Fibroblast of villous mesenchyme (primary cell): ENCODE measurements at places on chromosomes 1 and 21. TPM values are rescaled to one million over a fixed set of nuclear protein-coding genes. Genes with fewer than 3 reads are reported as not detected.

AADACL3 gene
- not detected in 2 replicates for total RNA-seq

ECE1 gene
- total RNA-seq, result 127 and 141 TPM in 2 replicates

NAXE gene
- total RNA-seq, result 67.8 and 74.4 TPM in 2 replicates

DIPK1A gene
- 19.0 and 39.3 TPM in 2 replicates for total RNA-seq

CNR2 gene
- total RNA-seq, result not detected in 2 replicates

NUP210L gene
- total RNA-seq, result under 0.01 TPM in 1 of 2 replicates, not detected in the other

AK5 gene
- 84.4 and 123 TPM in 2 replicates for total RNA-seq

SPRR3 gene
- total RNA-seq, result not detected in 2 replicates

TENT5C gene
- 4.3 and 6.1 TPM in 2 replicates for total RNA-seq

MAD2L2 gene
- total RNA-seq, result 30.7 and 43.8 TPM in 2 replicates

CATSPERE gene
- total RNA-seq, result 0.64 and 1.7 TPM in 2 replicates

SLC1A7 gene
- under 0.01 TPM in 2 replicates for total RNA-seq

SDC3 gene
- total RNA-seq, result 16.8 and 32.5 TPM in 2 replicates

TBX19 gene
- total RNA-seq, result 0.64 and 0.86 TPM in 2 replicates
